ENCODE measurements at places on chromosomes 5 and 9.

DNA sequence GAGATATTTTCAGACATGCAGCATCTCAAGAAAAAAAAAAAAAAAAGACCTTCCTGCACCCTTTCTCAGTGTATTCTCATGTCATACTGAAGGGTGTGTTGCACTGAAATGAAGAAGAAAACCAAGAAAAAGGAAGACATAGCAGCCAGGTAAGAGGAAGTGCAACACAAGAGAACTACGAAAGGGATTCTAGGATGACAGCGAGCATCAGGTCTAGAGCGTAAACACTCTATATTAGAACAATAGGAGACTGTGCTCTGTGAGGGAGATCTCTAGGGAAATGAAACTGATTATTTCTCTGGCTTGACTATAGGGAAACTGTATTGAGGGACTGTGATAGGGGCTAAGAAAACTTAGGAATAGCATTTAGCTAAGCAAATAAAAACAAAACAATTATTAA, 30.0 kb downstream of the BTF3 start:
- no peak for DNase-seq

GRCh38 chr5:99945478-99946442, 589.4 kb upstream of the FAM174A start:
- no peak for DNase-seq

GRCh38 chr9:76004526-76004925, 114.1 kb downstream of the PCSK5 start:
- no peak for DNase-seq

- no peak for DNase-seq
Measured at GRCh38 chr9:5375790-5376477, 36.3 kb upstream of the RLN1 start.

DNA sequence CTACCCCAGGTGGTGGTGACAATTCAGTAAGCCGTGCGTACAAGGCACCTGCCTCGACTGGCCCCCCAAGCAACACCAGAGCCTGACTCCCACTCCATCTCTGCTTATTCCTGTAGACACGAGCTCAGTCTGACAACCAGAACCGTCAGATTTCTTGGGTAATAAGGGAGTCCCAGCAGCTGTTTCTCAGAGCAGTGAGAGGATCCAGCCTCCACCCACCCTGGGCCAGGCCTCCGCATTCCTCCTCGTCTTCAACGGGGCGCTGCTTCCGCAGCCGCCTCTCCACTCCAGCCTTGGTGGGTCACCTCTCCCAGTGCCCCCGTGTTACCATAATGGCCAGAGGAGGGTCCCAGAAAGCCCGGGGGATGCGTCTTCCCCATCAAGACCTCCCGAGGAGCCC, 27.7 kb upstream of the GFPT2 start:
- no peak for DNase-seq

GRCh38 chr5:175381130-175381529, 62.9 kb downstream of the DRD1 start:
- no peak for DNase-seq

- DNase-seq: no peak
Measured at GRCh38 chr5:32339198-32339597, 26.5 kb upstream of the MTMR12 start.

GRCh38 chr5:159331093-159331973, 1.0 kb upstream of the IL12B start:
- no peak for DNase-seq

- DNase-seq: no peak
Measured at GRCh38 chr5:132299917-132300316, 5.7 kb downstream of the SLC22A4 start.

- no peak for DNase-seq
Measured at GRCh38 chr5:169521366-169521983, 62.1 kb upstream of the SPDL1 start.

DNA sequence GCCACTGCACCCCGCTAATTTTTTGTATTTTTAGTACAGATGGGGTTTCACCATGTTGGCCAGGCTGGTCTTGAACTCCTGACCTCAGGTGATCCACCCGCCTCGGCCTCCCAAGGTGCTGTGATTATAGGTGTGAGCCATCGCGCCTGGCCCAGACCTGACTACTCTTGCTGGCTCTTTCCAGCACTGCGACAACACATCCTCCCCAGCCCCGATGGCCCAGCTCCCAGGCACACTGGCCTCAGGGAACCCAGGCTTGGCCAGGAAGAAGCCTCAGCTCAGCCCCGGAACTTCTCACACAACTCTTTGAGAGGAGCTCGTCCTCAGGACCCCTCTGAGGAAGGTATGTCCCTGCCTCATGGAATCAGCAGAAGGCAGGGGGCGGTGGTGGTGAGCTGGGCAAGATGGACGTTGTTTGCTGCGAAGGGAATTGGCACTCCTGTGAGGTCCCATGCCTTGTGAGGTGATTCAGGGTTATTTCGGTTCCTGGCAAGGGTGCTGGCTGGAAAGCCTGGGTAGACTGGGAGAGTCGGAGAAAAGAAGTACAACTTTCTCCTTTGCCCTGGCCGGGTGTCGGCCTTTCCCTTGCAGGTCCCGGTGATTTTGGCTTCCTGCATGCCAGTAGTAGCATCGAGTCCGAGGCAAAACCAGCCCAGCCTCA, 5.9 kb downstream of the DELE1 start:
- DNase-seq: no peak

GRCh38 chr5:149799119-149799623, 69.1 kb downstream of the PPARGC1B start:
- DNase-seq: peak; percentile 44

DNA sequence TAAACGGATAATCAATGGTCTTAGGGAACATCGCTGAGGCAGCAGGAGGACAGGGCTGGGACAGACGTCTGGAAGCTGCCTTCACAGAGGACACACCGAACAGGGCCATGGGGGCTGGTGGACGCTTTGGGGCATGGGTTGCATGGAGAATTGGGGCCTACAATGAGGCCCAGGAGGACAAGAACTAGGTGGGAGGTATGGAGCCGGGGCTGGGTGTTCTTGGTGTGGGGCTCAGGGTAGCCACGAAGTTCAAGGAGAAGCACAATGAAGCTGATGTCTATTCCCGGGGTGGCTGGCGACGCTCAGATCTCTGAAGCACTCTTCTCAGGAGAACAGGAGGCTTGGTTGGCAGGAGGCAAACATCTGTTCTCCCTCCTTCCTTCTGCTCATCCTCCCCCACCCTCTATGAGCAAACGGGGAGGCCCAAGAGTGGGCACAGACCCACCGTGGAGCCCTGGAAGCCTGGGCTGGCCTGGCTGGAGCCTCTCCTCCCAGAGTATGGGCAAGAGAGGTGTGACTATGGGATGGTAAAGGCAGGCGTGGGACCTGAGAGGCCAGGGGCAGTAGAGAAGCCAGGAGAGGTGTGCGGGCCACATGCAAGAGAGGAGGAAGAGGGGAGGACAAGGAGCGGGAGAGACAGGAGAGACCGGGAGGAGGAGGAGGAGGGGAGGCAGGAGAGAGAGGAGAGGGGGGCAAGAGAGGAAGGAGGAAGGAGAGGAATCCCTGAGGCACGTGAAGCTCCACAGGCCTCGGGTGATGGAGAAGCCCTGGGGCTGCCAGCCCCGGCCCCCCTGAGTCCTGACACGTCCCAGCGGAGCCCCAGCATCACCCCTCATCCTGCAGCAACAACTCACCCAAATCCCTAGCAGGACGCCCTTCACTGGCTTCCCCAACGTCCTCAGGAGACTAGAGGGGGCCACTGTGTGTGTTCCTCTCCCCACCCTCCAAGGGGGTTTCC, 159.1 kb downstream of the OLFM1 start:
- DNase-seq: no peak

DNA sequence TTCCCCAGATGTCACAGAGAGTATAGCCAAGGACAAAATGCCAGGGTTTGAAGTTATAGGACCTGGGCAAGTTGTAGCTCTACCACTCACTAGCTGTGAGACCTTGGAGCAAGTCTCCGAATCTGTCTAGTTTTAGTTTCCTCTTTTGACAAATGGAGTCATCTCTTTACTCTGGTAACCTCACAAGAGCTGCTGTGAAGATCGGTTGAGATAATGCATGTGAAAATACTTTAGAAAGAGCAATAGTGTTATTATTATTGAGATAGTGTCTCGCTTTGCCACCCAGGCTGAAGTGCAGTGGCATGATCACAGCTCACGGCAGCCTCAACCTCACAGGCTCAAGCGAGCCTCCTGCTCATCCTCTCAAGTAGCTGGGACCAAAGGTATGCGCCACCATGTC, 117.9 kb upstream of the NR5A1 start:
- DNase-seq: no peak

DNA sequence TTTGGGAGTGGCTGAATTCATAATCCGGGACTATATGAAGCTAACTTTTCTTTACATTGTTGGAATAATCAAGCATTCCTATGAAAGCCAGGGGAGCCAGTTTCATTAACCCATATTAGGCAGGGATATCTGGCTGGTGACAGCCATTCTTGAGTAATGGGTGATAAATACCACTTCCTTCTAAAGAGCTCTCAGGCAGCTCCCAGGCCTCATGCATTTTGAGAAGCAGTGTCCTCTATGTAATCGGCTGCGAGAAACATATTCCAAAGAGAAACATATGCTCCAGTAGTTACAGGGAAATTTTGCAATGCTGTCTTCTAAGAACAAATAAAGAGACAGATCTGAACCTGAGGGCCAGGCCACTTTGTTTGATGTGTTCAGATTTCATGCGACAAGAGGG, 83.1 kb downstream of the MSX2 start:
- DNase-seq: no peak

DNA sequence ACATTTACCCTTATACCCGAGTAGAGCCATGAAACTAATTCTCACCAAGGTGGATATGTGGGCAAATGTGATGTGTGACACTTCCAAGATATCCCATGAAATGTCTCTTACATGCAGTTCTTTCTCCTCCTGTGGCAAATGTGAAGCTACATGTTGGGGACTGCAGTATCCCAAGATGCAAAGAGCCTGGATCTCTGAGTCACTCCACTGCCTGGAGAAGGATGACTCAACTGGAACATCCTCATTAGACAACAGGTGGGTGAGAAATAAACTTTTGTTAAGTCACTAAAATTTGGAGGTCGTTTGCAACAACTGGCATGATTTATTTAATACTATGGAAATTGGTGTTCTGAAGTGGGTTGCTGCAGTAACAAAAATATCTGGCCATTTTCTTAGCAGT, 36.5 kb upstream of the TENT4A start:
- DNase-seq: no peak

DNA sequence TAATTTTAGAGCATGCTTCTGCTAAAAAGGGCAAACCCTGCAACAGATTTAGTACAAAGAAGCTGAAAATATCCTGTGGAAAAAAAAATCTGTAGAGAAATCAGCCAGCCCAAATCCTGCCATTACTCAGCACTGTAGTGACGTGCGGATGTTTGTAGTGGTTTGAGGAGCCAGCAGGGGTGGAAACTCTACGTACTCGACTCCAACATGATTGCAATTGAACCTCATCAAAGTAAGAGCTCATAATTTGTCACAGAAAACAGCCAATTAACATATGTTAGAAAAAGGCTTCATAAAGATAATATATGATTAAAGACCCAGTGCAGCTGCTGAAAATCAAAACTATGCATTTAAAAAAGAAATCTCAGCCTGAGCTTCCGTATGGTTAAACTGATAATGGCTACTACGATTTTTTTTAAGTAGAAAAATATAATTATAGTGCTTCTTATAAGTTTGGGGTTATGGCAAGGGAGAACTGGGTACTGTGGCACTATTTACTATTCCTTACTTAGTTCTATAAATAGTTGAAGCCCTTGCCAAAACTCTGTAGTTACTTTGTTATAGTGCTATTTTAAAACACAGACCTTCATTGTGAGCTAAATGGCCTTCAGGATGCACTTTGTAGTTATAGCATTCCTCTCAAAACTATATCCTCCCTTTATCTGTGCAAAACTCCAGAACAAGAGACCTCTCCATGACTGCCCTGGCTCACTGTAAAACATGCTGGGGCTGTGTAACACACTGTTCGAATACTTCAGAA, 49.4 kb downstream of the MEF2C start:
- DNase-seq: no peak

DNA sequence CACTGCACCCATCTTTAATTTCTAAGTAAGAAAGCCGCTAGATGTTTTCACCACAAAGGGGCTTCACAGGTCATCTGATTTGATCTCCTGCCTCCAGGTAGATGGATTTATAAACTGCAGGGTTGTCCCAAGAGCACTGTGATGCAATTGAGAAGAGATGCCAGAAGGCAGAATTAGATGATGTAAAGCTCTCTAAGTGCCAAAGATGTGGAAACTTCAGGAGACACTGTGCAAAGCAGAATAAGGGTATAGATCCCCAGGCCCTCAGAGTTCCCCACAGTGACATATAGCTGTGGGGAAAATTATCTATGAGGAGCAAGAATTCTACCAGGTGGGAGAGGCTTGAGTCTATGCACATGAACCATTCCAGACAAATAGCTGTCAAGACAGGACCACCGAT, 90.5 kb downstream of the FSTL4 start:
- DNase-seq: no peak

DNA sequence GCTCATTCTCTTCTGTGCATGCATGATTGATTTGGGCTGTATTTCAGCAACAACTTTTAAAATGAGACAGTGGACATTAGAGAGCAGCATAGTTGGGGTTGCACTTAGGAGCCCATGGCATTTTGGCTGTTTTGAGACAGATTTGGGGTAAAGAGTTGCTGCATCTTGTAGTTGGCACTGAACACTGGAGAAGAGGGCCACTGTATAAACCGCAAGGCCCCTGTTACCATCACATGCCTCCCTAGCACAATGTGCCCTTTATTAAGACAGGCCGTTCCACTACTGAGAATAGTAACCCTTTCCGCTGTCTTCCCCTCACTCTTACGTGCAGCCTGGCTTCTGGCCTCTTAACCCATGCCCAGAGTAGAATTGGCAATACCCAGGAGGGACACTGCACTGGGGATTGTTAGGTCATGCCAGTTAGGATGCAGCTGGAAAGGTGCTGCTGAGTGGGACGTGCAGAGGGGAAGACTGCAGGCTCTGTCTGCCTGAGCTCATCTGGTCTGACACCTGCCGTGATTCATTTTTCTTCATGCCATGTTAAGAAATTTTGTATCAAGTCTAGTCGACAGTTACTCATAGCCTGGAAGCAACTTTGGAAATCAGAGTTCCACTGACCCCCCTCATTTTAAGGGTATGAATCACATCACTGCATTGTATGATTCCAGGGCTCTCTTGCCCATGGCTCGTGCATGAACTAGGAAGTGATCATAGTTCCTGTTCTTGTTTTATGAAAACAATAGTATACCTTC, 146.9 kb upstream of the DMRT1 start:
- no peak for DNase-seq

DNA sequence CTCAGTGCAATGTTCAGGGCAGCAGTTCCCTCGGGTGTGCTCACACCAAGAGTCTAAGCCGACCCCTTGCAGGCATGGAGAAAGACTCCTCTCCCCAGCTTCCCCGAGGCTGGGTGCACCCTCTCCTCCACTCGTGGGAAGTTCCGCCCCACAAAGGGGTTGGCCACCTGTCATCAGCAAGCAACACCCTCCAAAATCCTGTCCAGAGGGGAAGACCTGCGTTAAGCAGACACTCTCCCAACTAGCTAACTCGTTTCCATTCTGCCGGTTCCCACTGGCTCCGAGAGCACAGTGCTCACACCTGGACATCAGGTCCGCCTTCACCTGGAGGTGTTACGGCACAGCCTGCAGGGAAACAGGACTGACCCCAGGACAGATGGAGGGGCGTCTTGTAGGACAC, 117.9 kb upstream of the IRX4 start:
- DNase-seq: no peak

GRCh38 chr5:175448276-175448675, 4.3 kb upstream of the DRD1 start:
- no peak for DNase-seq
